Renal pelvis (tissue), 12 donors: ENCODE measurements at places on chromosomes 5 and 9. TPM values are rescaled to one million over a fixed set of nuclear protein-coding genes. Genes with fewer than 3 reads are reported as not detected.

ORM2 gene
- polyA plus RNA-seq, result not detected

FGFR4 gene
- 101 TPM for polyA plus RNA-seq

ARHGEF39 gene
- 8.7 TPM for polyA plus RNA-seq

FAT2 gene
- 7.8 TPM for polyA plus RNA-seq

GRCh38 chr5:77259476-77259875 is 49.0 kb downstream of the PDE8B start:
- no peak for DNase-seq

DNA sequence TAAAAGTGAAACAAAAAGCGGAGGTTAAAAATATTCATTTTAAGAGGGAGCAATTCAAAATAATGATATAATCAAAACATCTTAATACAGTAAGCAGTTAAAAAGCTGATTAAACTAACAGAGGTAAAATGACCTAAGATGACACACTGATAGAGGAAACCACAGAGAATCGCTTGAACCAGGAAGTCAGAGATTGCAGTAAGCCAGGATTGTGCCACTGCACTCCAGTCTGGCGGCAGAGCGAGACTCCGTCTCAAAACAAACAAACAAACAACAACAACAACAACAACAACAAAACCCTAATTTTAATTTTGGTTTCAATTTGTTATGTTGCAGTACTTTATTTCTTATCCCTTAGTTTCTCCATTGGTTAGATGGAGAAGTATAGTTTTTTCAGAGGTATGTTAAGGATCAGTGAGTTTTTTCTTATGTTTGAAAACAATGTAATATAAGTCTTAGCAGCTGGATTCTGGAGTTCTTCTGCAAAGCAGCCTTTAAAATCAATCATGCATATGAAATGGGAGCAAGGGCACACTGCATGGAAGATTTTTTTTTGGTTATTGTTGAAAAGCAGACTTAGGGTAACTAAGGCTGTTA is 58.5 kb downstream of the MLANA start:
- DNase-seq, result no peak

DNA sequence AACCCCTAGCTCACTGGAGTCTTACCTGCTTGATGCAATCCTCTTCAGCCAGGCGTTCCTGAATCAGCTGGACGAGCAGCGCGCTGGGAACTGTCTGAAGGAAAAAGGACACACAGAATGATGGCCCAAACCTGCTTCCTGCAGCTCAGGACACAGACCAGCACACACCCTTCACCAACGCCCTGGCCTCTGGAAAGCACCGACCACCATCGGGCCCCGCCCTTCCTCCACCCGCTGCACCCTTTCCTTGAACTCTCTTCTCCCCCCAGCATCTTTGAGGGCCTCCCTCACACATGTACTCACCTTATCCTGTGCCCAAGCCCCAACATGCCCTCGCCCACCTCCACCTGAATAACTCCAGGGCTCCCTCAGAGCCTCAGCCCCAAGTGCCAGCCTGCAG is 23.3 kb downstream of the AK8 start:
- DNase-seq, result no peak

- DNase-seq, result no peak
Observed at GRCh38 chr5:114363837-114364236, 2.0 kb downstream of the KCNN2 start.

- no peak for DNase-seq
Observed at GRCh38 chr9:118991366-118992285, 377.6 kb downstream of the BRINP1 start.

GRCh38 chr5:156186760-156187159 is 140.2 kb upstream of the SGCD start:
- no peak for DNase-seq
